ENCODE measurements at places on chromosomes 1 and 21.

GRCh38 chr1:2210786-2211185 lies 16.2 kb upstream of the FAAP20 start:
- no peak for DNase-seq

DNA sequence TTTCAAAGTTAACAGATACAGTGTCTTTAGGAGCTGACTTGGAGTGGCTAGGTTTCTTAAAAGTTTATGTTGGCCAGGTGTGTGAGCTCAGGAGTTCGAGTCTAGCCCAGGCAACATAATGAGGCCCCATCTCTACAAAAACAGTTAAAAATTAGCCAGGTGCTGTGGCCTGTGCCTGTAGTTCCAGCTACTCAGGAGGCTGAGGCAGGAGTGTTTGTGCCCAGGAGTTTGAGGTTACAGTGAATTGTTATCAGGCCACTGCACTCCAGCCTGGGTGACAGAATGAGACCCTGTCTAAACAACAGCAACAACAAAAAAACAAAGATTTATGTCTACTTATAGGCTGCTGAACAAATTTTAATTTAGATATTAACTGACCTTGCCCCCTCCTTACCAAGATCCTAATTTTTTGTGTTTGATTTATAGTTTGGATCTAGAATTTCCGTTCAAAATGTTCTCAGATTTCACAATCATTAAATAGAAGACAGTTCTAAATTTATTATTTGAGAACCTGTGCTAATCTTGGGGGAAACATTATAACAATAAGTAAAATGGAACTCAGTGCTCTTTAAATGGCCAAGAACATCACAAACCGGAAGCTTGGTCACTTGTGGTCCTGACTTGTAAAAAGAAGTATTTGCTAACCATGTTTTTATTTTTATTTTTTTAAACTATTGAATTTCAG lies 67.8 kb downstream of the POU2F1 start:
- DNase-seq, result no peak

DNA sequence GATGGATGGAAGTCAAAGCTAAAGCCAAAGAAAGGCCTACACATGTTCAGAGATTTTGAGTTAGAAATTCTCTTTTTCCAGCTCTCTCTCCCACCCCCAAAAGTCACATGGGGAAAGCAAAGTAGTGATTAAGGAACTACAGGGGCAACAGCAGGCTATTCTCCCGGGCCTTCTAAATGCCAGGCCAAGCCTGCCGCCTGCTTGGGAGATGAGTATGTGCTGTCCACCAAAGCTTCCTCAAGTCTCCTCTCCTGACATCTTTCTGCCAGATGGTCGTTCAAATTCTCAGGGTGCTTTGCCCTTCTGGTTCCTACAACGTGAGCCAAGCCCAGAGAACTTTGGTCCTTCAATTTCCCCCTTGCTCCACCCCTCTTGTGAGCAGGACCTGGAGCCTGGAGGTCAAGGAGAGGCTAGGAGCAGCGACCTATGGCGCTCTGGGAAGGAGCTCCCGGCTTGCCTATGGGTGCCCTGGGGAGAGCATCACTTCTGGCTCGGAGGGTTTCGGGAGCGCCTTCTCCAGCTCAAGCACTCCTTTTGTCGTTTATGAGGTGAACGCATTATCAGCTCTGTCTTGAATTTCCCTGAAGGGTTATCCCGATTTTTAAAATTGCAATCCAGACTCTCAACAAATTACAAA lies 4.4 kb upstream of the PRRX1 start:
- DNase-seq, result no peak

GRCh38 chr1:174358344-174358743 lies 89.4 kb upstream of the GPR52 start:
- DNase-seq, result no peak

GRCh38 chr1:220966881-220967611 lies 87.8 kb downstream of the HLX start:
- peak; percentile 11 for DNase-seq

- no peak for DNase-seq
Observed at GRCh38 chr1:224564454-224565084, 51.5 kb upstream of the CNIH3 start.

DNA sequence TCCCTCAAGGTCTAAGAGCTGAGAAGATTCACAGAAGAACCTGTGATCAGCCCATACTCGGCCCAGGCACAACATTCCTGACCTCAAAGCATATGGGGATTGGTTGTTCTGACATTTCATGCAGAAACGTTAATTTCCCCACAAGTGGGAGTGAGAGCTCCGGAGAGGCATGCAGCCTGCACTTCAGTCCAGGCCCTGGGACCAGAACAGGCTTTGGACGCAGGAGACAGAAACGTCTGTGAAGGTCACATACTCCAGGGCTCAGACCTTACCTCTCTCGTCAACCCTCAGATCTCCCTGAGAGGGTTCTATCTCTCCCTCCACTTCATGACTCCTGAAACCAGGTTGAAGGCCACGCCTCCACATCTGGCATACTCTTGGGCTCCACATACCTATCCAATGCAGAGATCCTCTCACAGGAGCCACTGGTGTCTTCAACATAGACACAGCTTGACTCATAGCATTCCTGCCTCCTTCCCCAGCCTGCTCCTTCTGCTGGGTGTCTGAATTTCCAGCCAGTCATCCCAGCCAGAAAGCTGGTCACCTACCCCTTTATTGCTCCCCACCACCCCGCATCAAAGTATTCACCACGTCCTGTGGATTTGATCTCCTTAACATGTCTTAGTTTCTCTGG lies 149.2 kb downstream of the OMA1 start:
- DNase-seq, result peak; percentile 48

DNA sequence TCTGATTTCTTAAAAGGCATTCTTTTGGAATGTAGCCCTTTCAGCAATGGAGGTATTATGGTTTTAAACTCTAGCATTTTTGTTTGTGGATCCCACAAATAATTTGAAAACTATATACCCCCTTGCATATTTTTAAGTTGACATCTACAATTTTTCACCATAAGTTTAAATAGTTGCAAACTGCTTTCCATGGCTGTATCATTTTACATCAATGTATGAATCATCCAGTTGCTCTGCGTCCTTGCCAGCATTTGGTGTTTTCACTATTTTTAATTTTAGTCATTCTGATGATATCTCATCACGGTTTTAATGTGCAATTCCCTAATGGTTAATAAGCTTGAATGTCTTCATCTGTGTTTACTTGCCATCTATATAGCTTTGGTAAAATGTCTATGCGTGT lies 20.7 kb downstream of the DIPK1A start:
- no peak for DNase-seq

DNA sequence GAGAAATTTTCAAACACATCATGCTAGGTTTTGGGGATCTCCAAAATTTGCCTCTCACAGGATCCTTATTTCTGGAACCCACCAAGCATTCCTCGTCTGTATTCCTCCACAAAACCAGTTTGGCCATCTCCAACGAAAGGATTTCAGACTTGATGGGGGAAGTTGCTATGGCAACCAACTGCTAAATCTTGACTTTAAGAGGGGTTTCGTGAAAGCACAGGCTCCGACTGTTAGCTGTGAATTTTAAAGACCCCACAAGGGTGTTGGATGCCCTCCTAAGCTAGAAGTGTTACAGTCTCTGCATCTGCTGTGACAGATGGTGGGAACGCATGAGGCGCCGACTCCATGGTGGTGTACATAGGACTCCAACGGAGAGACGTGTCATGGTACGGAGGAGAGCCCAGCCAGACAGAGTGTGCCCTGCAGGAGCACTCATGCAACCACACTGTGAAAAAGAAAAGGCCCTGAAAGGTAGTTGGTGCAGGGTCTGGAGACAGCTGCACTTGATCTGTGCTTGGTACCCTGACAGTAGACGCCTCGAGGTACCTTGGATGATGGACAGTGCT lies 147.1 kb downstream of the ASTN1 start:
- DNase-seq, result no peak

DNA sequence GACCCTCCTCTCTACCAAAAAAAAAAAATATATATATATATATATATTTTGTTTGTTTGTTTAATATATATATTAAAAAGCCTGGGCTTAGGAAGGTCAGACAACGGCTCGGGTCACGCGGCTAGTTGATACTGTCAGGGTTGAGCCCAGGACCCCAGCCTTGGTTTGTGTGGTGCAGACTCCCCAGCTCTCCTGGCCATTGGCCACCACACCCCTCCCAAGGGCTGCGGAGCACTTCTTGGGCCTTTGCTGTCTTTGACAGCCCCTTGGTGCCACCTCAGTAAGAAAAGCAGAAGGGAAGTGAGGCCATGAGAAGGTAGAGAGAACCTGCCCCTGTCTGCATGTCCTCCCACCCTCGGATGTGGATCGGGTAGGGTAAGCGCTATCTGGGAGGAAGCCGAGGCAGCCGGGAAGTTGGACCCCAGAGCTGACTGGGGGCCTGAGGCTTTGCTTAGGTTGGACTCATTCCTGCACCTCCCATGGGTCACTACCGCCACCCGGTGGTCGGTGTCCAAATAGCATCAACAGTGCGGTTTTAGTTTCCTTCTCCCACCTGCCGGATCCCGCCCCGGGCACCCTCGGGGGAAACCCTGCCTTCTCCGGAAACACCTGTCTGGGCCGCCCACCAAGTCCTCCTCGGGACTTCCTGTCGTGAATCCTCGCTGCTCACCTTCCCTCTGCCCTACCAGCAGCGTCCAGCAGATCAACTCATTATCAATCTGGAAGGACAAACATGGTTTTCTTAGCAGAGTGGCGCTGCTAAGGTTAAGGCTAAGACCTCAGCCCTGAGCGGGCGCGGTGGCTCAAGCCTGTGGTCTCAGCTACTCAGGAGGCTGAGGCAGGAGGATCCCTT lies 29.8 kb upstream of the GNPAT start:
- peak; percentile 27 for DNase-seq

- no peak for DNase-seq
Observed at GRCh38 chr1:22090867-22091266, 38.4 kb downstream of the CDC42 start.

GRCh38 chr21:36425286-36425685 lies 40.1 kb downstream of the CHAF1B start:
- peak; percentile 46 for DNase-seq

DNA sequence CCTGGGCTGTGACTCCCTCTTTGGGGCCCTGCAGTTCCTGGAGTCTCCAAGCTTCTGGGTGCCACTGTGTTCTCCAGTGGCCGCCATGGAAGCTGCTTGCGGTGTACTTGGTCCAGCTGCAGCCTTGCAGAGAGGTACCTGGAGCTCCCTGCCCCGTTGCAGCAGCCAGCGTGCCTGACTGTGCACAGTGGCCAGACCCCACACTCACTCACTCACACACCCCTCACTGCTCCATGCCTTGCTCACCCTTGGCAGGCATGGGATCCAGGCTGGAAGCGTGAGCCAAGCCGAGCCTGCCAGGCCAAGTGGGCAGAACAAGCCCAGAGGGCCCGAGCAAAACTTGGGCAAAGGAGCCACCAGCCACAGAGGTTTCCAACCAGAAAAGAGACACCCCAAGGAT lies 43.0 kb downstream of the MATN1 start:
- no peak for DNase-seq

GRCh38 chr1:172561252-172561651 lies 28.3 kb downstream of the SUCO start:
- DNase-seq, result no peak

GRCh38 chr1:168386492-168386891 lies 105.8 kb downstream of the TBX19 start:
- DNase-seq, result no peak

- no peak for DNase-seq
Observed at GRCh38 chr1:241136389-241136788, 220.6 kb downstream of the RGS7 start.

DNA sequence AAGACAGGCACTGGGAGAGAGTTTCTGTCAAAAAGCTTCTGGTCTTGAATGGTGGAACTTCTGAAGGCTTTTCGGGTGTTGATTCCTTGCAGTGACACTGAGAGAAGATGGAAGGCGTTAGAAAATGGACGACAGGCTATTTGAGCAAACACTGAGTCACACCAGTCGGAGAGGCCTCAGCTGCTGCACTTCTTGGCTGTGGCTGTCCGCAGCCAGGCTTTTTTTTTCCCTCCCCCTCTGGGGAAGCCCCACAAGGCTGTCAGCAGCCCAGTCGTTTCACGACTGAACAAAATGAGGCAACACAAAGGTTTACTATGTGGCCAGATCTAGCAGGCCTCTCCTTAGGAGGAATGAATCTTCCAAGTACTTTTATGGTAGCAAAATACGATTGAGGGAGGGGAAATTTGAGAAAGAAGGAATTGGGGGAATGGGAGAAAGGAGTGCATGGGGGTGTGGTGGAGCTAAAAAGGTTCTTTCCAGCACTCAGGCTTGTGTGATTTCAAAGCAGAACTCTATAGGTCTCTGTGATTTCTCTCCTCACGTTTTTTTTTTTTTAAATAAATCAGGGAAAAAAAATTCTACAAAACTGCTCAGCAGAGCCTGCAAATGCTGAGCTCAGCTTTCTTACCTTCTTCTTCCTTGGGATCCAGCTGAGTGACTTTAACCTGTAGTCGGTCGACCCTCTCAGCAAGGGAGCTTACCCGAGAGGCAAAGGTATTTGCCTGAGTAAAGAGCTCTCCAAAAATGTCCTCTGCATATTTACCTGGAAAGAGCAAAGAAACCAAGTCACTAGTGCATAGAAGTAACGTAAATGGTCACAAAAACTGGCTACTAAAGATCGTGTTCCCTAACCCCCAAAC lies 26.1 kb downstream of the GPR3 start:
- peak; percentile 82 for DNase-seq

DNA sequence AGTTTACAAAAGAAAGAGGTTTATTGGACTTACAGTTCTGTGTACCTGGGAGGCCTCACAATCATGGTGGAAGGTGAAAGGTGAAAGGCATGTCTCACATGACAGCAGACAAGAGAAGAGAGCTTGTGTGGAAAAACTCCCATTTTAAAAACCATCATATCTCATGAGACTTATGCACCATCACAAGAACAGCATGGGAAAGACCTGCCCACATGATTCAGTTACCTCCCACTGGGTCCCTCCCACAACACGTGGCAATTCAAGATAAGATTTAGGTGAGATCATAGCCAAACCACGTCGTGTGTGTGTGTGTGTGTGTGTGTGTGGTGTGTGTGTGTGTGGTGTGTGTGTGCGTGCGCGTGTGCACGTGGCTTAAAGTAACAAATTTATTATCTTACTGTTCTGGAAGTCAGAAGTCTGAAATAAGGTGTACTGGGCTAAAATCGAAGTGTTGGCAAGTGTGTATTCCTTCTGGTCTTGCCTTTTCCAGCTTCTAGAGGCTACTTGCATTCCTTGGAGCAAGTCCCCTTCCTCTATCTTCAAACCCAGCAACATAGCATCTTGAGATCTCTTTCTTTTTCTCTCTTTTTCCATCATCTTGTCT lies 48.1 kb upstream of the MPC2 start:
- no peak for DNase-seq

DNA sequence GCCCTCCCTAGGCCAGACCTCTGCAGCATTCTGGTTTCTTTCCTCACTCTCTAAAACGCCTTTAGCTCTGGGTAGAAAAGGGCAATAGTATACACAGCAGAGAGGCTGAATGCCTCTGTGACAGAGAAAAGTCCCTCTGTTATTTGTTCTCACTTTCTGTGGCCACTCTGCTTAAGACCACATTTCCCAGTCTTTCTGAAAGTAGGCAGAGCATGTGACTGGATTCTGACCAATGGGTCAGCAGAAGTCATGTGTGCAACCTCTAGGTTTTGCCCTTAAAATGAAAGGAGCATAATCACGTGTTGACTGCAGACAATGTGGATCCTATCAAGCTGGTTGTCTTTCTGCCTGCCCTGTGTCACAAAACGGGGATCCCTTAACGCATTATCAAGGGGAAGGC lies 79.7 kb upstream of the MARK1 start:
- no peak for DNase-seq

All from AG04450 (cell line).